ENCODE measurements at places on chromosomes 12 and 14.

GRCh38 chr12:3130057-3130830 is 53.1 kb downstream of the TSPAN9 start:
- DNase-seq = no peak

GRCh38 chr12:121060149-121061001 is 21.3 kb upstream of the OASL start:
- DNase-seq = peak; percentile 55

GRCh38 chr12:67772267-67773169 is 124.0 kb downstream of the DYRK2 start:
- DNase-seq = no peak

- DNase-seq = no peak
These were observed 17.1 kb downstream of the EID3 start for GRCh38 chr12:104320627-104321024.

GRCh38 chr14:24803933-24804494 is 170.0 kb upstream of the GZMB start:
- no peak for DNase-seq

GRCh38 chr14:24098927-24099813 is 5.1 kb downstream of the PCK2 start:
- no peak for DNase-seq

- DNase-seq = no peak
These were observed 30.8 kb upstream of the TBC1D30 start for GRCh38 chr12:64793610-64794009.

DNA sequence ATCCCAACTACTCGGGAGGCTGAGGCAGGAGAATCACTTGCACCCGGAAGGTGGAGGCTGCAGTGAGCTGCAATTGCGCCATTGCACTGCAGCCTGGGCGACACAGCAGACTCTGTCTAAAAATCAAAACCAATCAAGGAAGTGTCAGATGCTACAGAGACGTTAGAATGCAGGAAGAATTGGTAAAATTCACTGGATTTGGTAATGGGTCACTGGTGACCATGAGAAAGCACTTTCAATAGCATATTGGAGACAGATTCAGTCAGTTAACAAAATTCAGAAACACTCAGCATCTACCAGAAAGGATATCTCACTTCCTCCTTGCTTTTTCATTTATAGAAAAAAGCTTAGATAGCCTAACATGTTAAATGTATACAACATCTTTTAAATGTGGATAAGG is 17.5 kb downstream of the BIN2 start:
- DNase-seq = no peak

GRCh38 chr14:105589161-105589925 is 63.0 kb downstream of the TMEM121 start:
- DNase-seq = no peak

DNA sequence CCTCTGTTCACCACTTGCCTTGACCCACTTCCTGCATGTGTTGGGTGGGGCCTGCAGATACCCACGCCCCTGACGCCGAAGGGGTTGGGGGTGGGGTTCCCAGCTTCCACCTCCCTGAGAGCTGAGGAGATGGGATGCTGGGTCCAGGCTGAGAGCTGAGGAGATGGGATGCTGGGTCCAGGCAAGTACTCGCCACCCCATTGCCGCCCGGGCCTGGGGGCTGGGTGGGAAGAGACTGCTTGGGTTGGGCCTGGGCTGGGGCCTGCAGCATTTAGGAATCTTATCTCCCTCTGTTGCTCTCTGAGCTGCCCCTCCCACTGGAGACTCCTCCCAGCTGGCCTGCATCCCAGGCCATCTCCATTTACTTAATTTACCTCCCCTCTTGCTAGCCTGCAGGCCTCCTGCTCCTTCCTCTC is 17.4 kb downstream of the TEAD4 start:
- DNase-seq = no peak

GRCh38 chr12:27780612-27781408 is 774 bp upstream of the MANSC4 start:
- DNase-seq = peak; percentile 29

GRCh38 chr14:94540031-94540794 is 21.0 kb upstream of the SERPINA4 start:
- DNase-seq = no peak

GRCh38 chr12:10408842-10409241 is 715 bp downstream of the KLRC4 start:
- DNase-seq = no peak

DNA sequence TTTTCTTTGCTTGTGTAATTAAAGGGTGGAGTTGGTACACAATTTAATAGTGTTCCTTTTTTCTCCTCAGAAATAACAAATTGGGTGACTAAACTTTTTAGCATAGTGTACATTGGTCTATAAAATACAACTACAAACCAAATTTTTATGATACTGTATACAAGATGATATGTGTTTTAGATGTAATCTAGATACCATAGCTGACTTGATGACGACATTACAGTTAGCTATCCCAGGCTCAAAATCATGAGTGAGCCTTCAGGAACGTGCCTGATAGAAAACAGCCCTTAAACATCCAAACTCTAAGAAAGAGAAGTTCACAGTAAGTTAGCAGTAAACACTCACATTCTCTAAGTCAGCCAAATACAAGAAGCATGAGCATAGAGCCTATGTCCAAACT is 99.0 kb upstream of the SSTR1 start:
- DNase-seq = no peak

- no peak for DNase-seq
These were observed 113.3 kb downstream of the FOXN3 start for GRCh38 chr14:89303456-89304435.

DNA sequence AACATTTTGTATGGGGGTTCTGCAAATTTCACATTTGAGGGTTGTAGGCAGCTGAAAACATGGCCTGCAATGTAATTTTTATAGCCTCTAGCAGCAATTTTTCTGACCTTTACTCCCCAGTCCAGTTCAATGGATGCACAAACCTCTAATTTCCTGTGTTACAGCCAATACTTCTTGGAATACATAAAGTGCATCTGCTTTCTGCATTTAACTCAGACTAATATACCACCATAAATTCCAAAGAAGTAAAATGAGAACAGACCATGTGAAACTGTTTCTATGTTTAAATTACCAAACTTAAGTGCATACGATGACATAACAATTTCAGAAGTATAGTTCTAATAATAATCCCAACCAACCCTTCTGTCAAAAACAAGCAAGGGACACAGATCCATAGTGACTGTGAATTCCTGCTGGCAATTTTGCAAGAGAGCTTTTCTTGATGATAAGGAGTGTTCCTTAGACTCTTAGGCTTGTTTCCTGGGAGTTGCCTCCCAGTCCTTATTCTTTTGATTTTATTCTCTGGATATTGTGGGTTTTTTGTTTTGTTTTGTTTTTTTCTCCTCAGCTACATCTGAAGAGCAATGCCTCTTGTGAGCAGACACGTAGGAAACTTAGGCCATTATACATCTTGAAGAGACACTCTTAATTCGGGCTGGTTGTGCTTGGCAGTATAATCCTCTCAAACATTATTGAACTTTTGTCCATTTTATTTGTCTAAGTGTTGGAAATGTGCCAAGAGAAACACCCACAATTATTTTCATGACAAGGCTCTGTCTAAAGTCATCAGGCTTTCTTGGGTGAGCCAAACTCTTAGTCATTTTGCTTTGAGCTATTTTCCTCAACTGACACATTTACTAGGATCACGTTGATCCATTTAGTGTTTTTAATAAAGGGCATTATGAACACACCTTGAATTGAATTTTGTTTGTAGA is 51.3 kb upstream of the RERGL start:
- no peak for DNase-seq

- peak; percentile 19 for DNase-seq
These were observed 32.4 kb downstream of the ABCD2 start for GRCh38 chr12:39587225-39587624.

- no peak for DNase-seq
These were observed 12.2 kb downstream of the TBX3 start for GRCh38 chr12:114671443-114672411.

GRCh38 chr12:114392909-114393308 is 13.0 kb downstream of the TBX5 start:
- no peak for DNase-seq

DNA sequence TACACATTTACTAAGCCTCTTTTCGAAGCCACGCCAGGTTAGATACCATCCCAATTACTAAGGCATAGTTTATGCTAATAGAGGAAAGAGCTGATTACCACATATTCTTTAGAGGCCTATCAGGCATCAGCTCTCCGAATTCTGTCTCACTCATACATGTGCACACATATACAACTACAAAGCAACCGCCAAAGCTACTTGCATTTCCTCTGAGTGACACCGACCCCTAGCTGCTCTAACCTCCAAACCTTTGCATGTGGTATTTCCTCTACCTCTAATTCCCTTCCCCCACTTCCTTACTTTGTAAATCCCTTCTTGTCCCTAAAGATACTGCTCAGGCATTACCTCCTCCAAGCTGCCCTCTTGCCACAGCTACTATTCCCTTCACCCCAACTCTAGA is 107.2 kb downstream of the DUSP6 start:
- DNase-seq = peak; percentile 28

- no peak for DNase-seq
These were observed 32.9 kb downstream of the C14orf132 start for GRCh38 chr14:96072076-96072475.

GRCh38 chr12:88299567-88300101 is 157.5 kb downstream of the TMTC3 start:
- DNase-seq = no peak

- no peak for DNase-seq
These were observed 22.9 kb downstream of the NIN start for GRCh38 chr14:50808053-50808452.

GRCh38 chr12:3436461-3437065 is 54.4 kb upstream of the PRMT8 start:
- no peak for DNase-seq

DNA sequence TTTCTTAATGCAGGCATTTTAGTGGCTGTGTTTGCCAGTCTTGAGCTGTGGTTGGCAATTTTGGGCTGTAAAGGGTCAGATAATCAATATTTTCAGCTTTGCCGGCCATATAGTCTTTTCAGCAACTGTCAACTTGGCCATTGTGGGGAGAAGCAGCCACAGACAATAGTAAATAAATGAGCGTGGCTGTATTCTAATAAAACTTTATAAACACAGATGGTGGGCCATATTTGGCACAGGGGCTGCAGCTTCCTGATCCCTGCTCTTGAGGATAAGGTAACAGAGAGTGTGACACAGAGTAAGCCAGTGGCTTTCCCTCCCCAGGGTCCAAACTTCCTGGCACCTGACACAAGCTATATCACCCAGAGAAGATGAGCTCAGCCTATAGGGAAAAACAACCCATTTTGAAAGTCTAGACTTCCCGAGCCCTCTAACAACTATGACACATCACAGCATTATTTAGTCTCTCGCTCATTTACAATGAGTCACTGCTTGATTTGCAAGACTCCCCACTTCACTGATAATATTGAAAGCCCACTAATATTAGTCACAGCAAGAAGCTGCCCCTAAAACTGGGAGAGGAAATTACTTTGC is 163.1 kb upstream of the TMPO start:
- no peak for DNase-seq

DNA sequence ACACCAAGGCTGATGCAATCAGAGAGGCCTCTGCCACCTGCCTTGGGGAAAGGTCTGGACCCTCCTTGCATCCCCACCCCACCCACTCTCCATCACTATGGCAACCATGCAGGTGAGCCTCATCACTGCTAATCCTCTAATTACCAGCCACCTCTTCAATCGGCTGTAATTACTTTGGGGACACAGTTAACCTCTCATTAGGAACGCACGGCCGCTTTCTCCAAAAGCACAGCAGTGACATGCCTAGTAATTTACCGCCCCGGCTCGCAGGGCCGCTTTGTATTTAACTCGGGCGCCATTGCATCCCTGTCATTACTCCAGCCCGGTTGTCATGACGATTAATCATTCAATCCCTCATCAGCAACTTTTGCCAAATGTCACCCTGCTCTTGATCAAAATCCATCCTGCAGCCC is 36.3 kb upstream of the FAM222A start:
- DNase-seq = no peak

DNA sequence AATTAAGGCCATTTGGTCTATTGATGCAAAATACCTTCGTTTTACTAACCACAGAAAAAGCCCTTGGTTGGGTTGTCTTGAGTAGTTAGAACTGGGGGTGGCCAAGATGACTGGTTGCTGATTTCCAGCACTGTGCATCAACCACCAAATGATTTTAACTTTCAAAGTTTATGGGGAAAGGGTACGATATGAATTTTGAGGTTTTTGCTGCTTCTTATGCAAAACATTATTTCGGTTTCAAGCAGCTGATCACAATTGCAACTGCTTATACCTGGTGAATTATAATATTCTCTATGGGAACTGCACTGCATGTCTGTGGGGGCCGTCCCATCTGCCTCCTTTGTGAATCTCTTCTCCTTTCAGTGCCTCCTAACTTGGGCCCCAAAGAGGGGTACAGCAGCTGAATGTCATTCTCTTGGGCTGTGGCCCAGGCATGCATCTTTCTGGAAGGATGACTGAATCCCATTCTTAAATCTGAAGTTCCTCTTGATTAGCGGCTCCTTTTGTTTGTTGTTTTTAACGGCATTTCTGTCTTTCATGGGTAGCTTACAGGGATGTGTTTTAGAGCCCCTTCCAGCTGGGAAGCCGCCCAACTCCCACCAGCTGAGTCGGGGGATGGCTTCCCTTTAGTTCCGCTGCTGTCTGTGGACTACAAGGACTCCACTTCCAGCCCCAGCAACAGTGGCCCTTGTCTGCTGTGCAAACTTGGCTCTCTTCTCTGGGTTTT is 479.8 kb downstream of the ZFP36L1 start:
- DNase-seq = no peak

DNA sequence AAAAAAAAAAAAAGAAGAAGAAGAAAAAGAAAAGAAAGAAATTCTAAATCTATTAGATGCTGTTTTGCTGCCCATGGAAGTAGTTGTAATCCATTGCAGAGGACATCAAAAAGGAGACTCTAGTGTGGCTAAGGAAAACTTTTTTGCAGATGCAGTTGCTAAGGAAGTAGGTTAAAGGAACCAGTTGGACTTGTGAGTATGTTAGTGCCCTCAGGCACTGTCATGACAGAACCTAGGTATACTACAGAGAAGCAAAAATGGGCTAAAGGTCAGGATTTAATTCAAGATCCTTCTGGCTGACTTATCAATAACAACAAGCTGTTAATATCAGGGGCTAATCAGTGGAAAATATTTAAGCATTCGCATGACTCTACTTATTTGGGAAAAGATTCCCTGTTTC is 1571.6 kb upstream of the FLRT2 start:
- DNase-seq = no peak

- DNase-seq = peak; percentile 44
These were observed 53.1 kb downstream of the RFLNA start for GRCh38 chr12:124347805-124348658.

- no peak for DNase-seq
These were observed 102.6 kb upstream of the LMNTD1 start for GRCh38 chr12:25655702-25656101.

DNA sequence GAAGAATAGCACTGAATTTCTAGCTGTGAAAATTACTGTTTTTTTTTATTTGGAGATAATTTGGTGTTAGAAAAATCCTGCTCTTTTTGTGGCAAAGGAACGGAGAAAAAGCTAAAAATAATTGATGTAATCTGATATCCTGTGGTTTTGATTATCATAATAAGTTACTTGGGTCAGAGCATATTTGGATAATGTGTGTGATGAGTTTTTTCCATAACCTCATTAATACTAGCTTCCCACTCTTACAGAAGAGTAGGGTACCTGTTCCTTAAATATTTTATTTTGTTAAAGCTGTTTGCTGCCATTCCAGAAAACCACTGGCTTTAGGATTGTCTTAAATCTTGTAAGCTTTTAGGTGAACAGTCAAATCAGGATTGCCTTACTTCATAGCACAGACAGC is 4.7 kb downstream of the PSMC6 start:
- DNase-seq = no peak
